ENCODE measurements at places on chromosomes 2 and 18. TPM values are rescaled to one million over a fixed set of nuclear protein-coding genes. Genes with fewer than 3 reads are reported as not detected.
A peak's percentile ranks its signal among the peaks of the same experiment; 100 is the strongest.

CDCA7 gene
- total RNA-seq: 28.8 TPM

GRCh38 chr2:235900631-235901030 lies 267.6 kb downstream of the GBX2 start:
- peak; percentile 20 for DNase-seq

GRCh38 chr2:88627856-88628570 lies 749 bp upstream of the EIF2AK3 start:
- peak; percentile 96 for DNase-seq

NAT8 gene
- not detected for total RNA-seq

DNA sequence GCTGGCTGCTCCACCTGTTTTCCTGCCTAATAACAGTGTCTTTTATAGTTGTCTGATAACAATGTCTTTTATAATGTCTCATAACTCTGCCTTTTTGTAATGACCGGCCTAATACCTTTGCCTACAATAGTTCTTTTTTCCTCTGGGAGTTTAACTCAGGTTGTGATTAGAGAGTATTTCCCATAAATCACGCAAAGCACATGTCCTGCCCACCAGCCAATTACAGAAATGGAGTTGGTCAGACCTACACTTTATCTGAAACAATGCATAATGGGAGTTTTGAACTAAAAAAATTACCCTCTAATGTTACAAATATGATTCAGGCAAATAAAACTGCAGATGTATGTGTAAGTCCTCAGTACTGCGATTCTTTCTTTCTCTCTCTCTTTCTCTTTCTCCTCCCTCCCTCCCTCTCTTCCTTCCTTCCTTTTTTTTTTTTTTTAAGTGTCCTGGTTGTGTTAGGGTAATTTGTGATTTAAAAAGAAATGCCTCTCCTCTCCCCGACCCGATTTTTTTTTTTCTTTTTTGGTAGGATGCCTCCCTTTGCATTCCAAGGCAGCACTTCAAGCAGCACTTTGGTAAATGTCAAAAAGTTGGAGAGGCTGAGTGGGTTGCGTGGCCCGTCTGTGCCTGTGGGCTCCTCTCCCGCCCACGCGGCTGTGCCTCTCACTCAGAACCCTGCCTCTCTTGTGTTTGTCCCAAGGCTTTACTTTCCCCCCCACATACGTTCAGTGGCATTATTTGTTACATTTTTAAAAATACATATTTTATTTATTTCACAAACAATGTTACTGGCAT lies 147.3 kb downstream of the AGAP1 start:
- no peak for DNase-seq

LDAH gene
- total RNA-seq: 23.2 TPM

- no peak for DNase-seq
These were observed 74.5 kb downstream of the SPRED2 start for GRCh38 chr2:65357959-65358294.

LBX2 gene
- total RNA-seq: 10.6 TPM

GRCh38 chr2:241724259-241724974 lies 10.0 kb upstream of the D2HGDH start:
- DNase-seq: no peak

CREG2 gene
- 0.59 TPM for total RNA-seq

TFCP2L1 gene
- total RNA-seq: under 0.01 TPM

GRCh38 chr2:210536973-210537650 lies 19.3 kb upstream of the CPS1 start:
- DNase-seq: no peak

REG3G gene
- not detected for total RNA-seq

DNA sequence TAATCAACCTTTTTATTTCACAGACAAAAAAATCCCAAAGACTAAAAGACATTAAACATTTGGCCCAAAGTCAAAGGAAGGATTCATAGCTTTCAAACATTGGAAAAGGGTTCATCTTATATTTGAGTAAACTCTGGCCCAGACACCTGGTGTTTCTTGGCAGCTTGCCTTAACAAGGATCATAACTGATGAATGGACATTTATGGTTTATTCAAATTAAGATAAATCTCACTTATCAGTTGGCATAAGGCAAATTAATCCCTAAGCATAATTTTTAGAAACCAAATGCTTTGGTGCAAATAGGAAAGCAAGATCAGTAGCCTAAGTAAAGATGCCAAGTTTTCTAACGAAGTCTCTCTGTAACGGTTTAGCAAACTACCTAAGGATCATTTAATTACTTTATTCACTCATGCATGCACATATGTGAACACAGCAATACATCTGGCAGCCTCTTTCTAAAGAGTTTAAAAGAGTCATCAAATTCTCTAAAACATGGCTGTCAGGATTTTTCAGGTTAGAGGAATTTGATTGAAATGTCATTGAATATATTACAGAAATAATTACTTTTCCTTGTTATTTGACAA lies 323.4 kb upstream of the RBMS1 start:
- DNase-seq: no peak

POTEE gene
- total RNA-seq: not detected

DNA sequence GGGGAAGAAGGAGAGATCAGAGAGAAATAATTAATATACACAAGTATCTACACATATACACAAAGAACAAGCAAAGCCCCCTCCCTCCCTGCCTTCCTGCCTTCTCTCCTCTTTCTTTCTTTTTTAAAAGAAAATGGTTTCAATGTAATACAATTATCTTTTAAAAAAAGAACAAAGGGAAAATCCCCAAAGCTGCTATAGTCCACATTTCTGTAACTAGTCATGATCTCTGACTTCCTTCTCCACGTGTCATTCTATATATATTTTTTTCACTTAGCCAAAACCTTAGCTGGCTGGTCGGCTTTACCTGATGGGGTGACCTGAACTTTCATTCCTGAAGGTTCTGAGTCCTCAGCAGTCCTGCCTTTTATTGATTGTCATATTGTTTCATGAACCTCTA lies 44.3 kb downstream of the MAP3K20 start:
- DNase-seq: no peak

DNA sequence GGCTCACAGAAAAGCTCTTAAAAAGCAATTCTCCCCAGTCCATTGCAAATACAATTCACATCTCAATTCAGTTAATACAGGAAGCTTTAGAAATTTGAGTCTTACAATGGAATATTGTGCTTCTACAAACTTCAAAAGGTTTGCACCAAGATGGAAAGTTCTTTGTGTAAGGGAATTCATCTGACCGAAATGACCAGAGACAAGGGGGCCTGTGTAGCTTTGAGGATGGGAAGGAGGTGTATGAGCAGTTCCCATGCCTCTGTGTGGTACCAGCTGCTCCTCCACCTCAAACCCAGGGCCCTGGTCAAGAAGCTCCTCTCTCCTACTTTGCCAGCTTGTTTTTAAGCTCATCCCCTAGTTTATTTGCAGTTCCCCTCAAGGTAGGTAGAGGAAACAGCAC lies 312.8 kb upstream of the PKDCC start:
- DNase-seq: peak; percentile 1

GRCh38 chr2:237326266-237327171 lies 87.4 kb downstream of the COL6A3 start:
- no peak for DNase-seq

EPB41L3 gene
- total RNA-seq: 5.8 TPM

GRCh38 chr18:76621782-76622495 lies 126.9 kb upstream of the ZNF516 start:
- peak; percentile 14 for DNase-seq
